ENCODE measurements at places on chromosomes 3 and 15. TPM values are rescaled to one million over a fixed set of nuclear protein-coding genes. Genes with fewer than 3 reads are reported as not detected.

SAMMSON gene
- total RNA-seq, result not detected

MYZAP gene
- 53.4 TPM for total RNA-seq

EXD1 gene
- not detected for total RNA-seq

CLDN16 gene
- 0.06 TPM for total RNA-seq

CPNE9 gene
- not detected for total RNA-seq

WDR49 gene
- 0.65 TPM for total RNA-seq
